SJCRH30 (cell line): ENCODE measurements at places on chromosomes 6 and 20.

- peak; percentile 37 for DNase-seq
Measured at GRCh38 chr6:136582711-136583471, 32.7 kb upstream of the MAP7 start.

DNA sequence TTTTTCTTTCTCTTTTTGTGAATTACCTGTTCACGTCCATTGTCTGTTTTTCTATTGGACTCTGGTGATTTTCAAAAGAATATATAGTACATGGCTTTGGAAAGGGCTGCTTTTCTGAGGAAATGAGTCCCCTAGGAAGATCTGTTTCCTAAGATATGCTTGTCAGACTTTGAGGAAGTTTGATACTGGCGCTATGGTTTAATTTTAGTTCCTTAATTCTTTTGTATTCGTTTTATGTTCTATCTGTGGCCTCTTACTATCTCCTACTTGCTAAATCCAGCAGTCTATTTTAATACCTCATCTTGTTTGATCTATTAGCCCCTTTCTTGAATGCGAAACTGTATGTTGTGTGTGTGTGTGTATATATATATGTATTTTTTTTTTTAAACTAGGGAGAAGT, 101.9 kb downstream of the LIN28B start:
- no peak for DNase-seq

DNA sequence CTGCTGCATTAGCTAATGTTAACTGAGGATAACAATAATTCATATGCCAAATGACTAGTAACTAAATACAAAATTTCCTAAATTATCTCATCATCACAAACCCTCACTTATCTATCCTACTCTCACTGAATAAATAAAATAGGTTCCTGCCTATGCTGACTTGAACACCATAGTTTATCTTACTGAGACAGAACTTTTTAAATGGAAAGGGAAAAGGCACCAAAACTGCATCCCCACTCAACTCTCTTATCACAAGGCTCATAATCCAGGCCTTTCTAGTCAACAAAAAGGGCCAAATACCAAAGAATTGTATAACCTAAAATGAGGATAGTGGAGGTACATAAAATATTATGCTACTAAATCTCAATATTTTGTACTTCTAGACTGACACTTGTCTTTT, 23.1 kb downstream of the OSTM1 start:
- DNase-seq = no peak

DNA sequence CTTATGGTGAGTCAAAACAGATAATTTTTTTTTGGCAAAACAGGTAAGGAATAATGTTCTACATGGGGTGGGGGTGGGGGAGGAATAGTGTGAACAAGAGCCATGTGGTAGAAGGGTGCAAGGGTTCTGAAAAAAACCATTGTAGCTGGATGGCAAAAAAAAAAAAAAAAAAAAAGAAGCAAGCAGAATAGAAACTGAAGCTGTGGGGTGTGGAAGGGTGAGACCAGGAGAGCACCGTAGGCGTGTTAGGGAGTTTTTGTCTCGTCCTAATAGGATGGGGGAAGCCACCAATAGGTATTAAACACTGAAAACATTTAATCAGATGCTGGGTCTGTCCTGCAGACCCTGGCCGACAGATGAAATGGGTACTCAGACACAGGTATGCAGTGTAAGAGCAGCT, 110.1 kb downstream of the ADTRP start:
- no peak for DNase-seq

GRCh38 chr20:53816872-53817398, 223.3 kb upstream of the ZNF217 start:
- DNase-seq = no peak

DNA sequence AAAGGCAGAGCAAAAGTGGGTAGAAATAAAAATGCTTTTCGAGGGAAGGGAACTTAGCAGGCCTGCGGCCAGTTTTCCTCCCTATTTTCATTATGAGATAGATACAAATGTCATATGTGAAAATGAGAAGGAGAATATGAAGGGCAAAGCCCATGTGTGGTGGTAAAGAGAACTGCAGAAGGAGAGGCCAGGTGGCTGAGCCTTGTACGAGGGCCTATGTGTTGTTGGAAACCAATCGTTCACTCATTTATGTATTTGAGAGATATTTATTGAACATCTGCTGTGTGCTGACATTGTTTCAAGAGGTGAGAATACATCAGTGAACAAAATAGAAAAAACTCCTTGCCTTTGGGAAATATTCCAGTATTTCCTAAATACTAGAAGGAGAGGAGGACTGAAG, 147.7 kb downstream of the SH3BGRL2 start:
- no peak for DNase-seq

DNA sequence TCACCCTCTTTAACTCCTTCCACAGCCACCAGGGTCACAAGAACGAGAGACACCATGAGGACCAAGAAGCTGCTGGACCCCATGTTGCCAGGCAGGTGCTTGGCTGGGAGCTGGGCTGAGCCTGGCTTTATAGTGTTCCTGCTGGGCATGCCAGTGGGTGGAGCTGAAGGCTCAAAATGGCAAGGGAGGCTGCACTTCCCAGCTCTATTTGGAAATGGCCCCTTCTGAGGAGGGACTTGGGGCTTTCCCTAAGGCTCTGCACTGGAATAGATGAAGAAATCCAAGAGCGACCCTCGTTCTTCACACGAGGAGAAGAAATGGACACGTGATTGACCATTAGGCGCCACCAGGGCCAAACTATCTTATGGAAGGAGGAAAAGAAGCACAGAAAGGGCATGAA, at the start of gene WFDC12:
Gene WFDC12, minus strand, starts transcription at position 101 of the 400 bp plus-strand sequence. Its CDS starts 18 bp downstream, at position 83.
- DNase-seq = no peak

- no peak for DNase-seq
Measured at GRCh38 chr6:116424001-116424400, 37.2 kb upstream of the CALHM6 start.

DNA sequence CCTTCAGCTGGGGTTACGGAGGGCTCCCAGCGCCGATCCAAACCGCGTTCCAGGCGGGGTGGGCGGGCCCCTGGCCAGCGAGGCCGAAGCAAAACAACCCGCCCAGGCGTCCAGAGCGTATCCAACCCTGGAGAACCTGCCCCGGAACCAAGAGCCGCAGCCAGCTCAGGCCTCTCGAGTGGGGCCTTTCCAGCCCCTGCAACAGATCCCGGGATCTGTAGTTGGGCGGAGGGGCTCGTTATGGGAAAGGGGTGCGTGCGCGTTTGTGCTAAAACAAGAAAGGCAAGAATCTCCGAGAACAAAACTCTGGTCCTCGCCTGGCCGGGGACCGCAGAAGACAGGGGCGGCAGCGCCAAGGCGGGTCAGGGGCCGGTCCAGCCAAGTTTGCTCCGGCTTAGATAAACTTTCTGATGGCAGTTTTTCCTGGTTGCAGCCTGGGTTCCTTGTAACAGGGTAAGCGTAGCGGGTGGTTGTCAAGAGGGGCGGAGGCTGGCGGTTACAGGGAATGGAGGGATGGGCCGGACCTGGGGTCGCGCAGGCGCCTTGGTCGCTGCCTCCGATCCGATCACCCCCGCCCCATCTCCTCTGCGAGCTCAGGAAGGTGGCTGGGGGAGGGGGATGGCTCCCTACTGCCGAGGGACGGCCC, 448 bp upstream of the RIN2 start:
- peak; percentile 77 for DNase-seq

DNA sequence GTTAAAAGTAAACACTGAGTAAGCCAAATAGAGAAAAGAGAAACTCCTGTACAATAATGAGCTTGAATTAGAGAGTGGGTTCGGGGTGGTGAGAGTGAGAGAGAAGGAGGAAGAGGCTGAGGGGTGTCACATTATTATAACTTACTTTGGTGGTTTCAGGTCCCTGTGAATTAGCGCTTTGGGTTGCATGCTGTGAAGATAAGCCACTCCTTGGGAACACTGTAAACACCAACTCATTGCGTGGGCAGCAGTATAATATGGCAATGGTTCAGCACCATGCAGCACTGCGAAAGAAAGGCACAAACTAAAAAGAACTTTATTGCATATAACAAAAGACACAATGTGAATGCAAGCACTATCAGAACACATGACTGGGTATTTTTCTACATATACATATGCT, 26.9 kb downstream of the MAP3K7 start:
- no peak for DNase-seq

DNA sequence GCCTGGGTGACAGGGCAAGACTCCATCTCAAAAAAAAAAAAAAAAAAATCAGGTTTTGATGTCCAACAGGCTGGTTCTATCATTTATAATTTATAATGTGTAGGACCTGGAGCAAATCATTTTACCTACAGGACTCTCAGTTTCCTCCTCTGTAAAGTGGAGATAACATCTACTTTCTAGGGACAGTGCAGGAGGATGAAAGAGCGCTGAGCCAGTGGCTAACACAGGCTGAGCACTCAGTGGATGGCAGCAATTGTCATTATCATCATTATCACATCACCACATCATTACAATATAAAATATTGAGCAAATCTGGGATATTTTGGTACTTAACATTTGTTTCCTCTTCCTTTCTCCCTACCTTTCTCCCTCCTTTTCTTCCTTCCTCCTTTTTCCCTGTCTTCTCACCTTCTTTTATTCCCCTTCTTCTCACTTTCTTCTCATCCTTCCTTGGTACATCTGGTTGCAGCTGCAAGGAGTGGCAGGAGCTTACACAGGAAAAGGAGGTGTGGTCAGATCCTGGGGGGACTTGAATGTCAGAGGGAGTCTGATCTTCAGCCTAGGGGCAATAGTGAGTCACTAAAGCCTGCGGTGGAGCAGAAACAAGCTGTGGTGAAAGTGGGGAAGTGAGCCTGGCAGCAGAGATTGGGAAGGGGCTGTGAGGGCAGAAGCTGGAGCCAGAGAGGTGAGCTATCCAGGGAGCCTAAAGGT, 24.6 kb upstream of the CTNNBL1 start:
- peak; percentile 74 for DNase-seq

DNA sequence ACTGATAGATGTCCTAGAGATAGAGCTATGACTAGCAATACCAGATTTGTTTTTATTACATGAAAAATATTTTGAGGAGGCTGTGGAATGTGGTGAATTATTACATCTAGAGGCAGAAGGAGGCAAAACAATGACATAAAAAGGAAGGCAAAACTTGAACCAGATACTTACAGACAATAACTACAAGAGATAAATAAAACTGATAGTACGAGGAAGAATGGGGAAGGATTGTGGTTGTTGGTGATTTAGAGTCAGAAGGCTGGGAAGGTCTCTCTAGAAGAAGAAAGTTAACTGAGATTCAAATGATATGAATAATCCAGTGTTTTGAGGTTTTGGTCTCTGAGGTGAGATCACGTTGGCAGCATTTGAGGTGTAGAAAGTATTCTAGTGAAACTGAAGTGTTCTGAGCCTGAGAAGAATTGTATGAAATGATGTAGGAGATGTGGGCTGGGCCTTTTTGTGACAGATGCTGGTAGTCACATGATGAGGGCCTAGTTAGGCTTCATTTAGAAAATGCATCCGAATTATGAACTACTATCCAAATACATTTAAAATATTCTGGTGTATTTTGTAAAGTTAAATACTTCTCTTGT, 589.1 kb downstream of the EYS start:
- DNase-seq = no peak

- no peak for DNase-seq
Measured at GRCh38 chr6:24959319-24959718, 23.6 kb upstream of the RIPOR2 start.

- DNase-seq = peak; percentile 73
Measured at GRCh38 chr6:41182069-41183034, 18.6 kb downstream of the TREML2 start.
